Stimulated activated CD4-positive, alpha-beta T cell treated with anti-CD3 and anti-CD28 coated beads, Interleukin-4, amount 100 ng/mL, for 48 hours (primary cell): ENCODE measurements at places on chromosomes 4 and X.

GRCh38 chr4:111399623-111400022 lies 745.6 kb upstream of the FAM241A start:
- no peak for DNase-seq

GRCh38 chrX:150293311-150294013 lies 69.7 kb upstream of the MAMLD1 start:
- no peak for DNase-seq

DNA sequence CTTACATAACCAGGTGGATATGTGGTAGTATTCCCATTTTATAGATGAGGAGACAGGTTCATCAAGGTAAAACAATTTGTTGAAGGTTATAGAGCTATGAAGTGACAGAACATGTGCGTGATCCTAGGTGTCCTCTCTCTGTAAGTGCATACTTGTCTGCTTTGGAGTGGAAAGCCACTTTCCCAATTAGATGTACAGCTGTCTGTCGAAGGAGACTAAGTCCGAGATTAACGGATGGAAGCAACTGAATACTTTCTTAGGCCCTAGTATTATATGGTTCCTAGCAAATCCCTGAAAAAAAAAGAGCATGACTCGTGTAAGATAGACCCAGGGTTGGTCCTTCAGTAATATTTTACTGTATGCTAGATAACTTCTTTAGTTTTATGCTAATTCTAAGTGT lies 19.7 kb downstream of the TMEM131L start:
- no peak for DNase-seq

GRCh38 chr4:37648084-37648817 lies 37.9 kb downstream of the RELL1 start:
- DNase-seq = no peak

DNA sequence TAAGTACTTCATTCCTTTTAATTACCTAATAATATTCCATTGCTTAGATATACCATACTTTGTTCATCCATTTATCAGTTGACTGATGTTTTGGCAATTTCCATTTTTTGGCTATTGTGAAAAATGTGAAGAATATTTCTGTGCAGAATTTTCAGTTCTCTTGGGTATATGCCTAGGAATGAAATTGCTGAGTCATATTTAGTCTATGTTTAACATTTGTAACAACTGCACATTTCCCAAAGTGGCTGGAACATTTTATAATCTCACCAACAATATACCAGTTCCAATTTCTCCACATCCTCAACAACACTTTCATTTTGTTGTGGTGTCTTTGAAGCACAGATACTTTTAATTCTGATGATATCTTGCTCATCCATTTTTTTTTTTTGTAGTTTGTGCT lies 215.5 kb downstream of the PDGFC start:
- DNase-seq = no peak

DNA sequence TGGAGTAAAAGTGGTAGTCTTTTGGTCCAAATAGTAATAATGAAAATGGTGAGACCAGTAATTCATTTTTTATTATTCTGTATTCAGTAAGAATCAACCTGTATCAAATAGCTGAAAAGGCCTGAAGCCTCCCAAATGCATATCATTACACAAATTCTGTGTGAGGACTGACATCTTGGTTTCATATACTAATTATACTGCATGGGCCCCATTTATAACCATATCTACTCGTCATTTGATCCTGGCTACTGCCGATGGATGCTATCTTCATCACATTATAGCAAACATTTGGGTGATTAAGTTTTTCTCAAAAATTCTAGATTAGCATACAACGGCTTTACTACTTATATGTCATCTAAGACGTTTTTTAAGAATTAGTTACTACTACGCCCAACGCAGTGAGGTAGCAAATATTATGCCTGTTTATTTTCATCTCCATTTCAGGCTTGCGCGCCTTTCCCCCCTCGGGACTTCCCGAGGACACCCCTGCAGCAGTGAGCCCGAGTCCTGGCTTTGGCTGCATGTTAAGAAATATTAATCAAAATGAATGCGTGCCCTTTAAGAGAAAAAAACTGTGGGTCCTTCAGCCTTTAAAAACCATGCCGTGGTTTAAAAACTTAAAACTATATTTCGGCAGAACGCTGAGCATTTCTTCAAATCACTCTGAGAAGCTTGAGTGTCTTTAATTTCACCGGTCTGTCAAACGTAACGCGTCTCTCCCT lies 814 bp upstream of the MMAA start:
- no peak for DNase-seq

DNA sequence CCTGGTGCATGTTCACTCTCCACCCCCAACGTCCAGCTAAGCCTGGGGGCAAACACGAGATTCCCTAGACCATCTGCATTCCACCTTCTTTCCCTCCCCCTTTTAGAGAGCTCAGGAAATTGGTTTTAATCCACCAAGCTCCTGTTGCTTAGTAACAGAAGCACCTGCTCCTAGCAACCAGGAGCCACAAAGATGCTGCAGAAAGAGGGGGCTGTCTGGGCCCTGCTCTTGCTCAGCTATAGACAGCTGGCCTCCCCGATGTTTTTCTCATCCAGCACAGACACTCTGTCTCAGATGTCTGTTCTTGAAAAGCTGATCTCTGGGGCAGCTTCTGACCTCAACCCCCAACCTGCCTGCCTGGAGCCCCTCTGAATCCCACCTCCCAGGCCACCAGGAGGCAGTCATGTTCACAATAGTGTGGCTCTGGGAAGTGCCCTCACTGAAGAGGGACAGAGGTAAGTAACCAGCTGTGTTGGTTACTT lies 71.5 kb downstream of the SLC16A2 start:
- peak; percentile 14 for DNase-seq

- DNase-seq = no peak
Observed at GRCh38 chr4:180688480-180688879, 1554.7 kb upstream of the TENM3 start.

DNA sequence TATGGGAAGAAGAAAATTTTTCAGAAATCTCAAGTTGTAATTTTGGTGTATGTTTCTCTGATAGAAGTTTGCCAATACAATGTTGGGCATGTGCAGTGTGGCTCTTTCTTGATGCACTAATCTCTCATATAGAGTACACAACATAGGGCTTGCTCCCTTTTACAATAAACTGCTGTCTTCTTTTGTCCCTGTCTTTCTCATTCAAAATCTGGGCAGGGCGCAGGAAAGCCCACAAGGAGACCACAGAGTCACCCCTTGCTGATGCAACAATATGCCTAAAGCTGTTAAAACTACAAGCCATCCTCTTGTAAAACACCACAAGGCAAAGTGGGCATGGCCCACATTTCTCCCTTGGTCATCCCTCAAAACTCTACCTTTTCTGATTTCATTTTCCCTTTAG lies 63.4 kb upstream of the TBC1D9 start:
- no peak for DNase-seq

DNA sequence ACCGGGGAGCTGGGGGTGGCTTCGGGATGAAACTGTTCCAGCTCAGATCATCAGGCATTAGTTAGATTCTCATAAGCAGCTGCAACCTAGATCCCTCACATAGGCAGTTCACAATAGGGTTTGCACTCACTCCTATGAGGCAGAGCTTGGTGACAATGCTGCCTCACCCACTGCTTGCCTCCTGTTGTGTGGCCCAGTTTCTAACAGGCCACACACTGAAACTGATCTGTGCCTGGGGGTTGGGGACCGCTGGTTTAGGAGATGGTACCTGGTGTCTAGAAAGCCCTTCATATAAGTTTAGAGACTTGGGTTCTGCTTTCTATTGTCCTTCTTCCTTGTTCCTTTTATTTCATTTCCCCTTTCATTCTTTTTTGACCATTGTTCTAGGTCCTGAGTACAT lies 234.2 kb downstream of the FRAS1 start:
- no peak for DNase-seq

DNA sequence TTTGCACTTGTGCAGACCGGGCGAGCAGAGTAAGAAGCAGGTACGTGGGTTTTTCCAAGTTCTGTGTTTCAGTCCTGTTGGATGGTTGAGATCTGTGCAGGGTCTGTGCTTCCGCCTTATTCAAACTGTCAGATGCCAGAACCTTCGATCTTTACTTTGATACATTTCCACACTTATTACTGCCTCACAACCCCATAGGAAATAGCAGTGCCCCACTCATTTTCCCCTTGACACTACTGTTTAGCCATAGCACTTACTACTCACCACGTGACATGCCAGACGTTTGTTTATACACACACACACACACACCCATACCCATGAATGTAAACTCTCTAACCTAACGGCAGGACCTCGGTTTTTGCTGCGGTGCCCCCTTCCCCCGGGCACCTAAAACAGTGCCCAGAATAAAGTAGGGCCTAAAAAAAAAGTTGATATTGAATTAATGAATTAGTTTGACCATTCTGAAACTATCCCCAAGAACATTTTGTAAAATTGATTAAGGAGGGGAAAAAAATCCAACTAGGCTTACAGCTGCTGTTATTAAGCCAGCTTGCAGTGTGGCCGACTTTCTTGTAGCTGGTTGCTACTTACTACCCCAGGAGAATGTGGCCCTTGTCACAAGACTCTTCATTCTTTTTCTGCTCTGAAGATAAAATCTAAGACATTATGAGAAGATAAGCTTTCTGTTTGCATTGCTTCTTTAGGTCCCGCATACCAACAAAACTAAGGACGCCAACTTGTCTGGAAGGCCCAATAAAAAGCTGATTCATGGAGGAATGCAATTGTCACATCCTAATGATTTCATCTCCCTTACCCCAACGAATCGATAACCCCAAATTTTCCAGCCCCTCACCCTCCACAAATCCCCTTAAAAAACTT lies 704 bp upstream of the SEPSECS start:
- no peak for DNase-seq

GRCh38 chr4:60757986-60758680 lies 442.0 kb upstream of the ADGRL3 start:
- DNase-seq = no peak

DNA sequence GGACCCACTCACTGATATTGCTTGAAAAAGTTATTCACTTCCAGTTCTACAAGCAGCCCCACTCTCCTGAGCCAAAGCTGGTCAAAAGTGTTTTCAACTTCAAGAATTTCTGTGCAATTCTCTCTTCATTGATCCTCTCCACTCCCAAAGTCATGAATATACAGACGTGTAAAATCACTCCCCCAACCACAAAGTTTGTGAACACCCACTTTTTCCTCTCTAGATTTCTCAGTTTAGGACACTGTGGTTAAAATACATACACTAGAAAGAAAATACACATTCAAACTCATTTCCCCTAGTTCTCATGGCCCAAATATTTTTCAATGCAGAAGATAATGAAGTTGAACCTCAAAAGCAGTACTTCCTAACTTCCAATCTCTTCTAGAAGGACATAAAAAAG lies 116.3 kb downstream of the MSN start:
- no peak for DNase-seq

GRCh38 chrX:149010853-149011224 lies 494.3 kb downstream of the IDS start:
- no peak for DNase-seq

GRCh38 chr4:18882468-18882867 lies 860.9 kb upstream of the LCORL start:
- DNase-seq = no peak

GRCh38 chrX:106039920-106040319 lies 1.4 kb upstream of the SERPINA7 start:
- no peak for DNase-seq

DNA sequence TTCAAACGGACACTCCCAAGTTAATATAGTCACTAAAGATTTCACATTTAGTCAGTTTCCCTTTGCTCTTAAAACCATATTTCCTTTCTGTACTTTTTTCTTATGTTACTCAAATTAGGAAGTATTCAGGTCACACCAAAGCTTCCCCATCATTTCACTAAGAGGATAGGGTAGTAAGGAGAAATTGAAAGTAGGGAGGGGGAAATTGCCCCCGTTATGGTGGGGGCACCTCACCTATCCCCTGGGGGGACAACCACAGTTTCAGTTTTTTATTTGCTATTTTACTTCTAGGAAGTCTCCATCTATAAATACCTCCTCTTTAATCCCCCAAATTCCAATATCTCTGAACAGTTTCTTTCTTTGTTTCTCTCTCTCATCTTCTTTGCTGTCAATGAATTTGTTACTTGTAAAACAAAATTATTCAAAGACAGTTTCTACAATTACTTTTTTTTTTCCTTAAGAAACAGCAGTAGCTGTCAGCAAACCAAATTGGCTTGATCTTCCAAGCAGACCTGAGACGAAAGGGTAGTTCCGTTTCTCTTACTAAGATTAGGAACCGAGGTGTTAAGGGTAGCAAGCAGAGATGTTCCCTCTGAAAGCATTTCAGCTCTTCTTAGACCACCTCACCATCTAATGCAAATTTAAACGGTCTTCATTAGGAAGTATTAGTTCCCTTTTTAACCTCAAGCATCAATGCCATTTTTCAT lies 160.2 kb upstream of the KLF3 start:
- no peak for DNase-seq

DNA sequence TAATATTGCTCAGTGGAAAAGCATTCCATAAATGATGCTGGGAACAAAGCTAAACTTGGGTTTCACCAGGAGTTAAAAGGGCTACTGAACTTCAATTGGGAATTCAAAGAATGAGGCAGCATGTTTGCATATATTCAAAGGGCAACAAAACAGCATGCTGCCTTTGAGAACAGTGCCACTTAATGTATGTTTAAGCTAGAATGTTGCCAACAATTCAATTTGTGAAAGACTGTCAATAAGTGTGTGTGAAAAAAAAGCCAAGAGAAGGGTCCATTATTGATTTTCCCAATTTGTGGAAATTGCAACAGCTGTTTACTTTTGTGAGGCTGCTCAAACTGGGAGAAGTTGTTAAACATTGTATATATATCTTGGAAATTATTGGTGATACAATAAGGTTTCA lies 701.9 kb upstream of the ACTRT1 start:
- DNase-seq = no peak

DNA sequence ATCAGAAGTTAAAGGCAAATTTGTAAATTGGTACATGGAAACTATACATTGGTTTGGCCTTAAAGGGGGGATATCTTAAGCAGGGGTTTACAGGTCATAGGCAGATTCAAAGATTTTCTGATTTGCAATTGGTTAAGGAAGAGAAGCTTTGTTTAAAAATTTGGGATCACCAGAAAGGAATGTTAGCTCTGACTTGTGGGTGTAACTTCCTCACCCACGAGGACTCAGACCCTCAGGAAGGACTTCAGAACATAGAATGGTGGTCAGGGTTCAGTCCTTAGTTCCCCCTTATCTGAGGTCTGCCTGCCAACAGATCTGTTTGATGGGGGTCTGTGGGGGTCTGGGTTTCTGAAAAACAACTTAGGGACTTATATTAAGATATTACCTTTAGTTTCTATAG lies 427.4 kb upstream of the DIPK2B start:
- DNase-seq = no peak

DNA sequence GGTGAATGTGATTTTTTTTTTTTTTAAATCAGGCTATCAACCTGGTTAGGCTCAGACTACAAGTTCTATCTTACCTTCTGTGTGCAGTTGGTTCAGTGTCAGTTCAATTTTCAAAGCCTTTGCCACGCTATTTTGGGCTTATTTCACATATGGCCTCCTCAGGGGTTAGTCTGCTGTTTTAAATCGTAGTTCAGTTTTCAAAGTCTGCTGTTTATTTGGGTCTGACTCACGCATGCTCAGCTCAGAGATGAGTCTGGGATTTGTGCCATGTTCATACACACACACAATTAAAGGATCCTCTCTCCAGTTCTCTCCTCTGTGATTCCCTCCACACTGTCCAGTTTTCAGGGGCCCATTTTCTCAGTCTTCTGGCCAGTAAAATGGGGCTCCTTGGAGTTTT lies 32.3 kb upstream of the ZFX start:
- DNase-seq = no peak

- DNase-seq = no peak
Observed at GRCh38 chr4:81106150-81106549, 75.6 kb downstream of the BMP3 start.
